GM19239 (cell line): ENCODE measurements at places on chromosomes 13 and 19.

DNA sequence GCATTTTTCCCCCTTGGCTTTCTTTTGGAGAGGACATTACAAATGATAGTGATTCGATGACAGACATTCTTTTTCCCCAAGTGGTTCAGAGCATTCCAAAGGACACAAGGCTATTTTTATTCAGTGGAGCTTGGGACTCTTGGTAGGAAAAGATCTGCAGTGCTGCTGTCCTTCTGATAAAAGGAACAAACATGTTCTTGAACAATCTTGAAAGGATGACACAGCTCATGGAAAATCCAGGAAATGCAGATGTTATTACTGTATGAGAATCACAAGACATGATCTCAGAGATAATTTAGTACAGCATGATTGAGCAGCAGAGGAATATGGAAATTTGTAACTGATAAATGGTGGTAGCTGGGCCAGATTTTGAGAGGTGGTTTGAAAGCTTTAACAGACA is 96.2 kb upstream of the RFC3 start:
- no peak for DNase-seq

GRCh38 chr13:112071723-112072533 is 5.0 kb downstream of the SOX1 start:
- no peak for DNase-seq

GRCh38 chr19:16371540-16371986 is 46.9 kb downstream of the KLF2 start:
- peak; percentile 58 for DNase-seq

DNA sequence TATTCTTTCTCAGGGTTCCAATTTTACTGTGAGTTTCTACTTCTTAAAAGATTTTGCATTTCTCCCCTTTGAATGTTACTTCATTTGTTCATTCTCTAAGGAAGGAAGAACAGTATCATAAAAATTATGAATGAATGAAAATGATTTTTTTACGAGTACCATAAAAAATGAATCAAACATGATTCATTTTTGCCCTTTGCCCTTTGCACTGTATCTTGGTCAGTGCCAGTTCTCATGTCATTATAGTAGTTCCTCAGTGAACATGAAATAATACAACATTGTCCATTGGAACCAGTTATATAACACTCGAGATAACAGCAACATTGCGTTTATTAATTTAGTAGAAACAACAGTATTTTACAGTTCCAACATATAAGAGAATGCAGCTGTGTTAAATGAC is 28.8 kb downstream of the FLT1 start:
- no peak for DNase-seq
